ENCODE measurements at places on chromosomes 1 and 21.

DNA sequence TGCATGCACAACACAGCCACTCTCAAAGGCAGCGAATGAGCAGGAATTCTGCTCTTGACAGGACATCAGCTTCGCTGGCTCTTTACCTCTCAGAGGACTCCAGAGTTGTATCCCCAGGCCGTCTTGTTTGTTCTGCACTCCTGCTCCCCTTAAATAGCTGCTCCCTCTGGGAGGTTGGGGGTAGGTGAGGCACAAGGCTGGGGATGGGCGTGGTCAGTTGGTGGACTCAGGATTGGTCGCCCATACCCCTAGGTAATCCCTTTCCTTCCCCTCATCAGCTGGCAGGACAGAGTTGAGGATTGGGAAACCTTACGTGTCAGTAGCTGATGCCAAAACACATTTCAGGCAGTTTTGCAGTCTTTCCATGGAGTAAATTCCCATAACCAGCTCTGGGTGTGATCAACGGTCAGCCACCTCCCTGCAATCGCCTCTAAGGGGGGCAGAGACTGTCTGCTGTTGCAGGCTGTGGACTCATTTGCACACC, at the start of gene PLA2G2A:
Gene PLA2G2A (minus strand): TSS at position 125 of the 484 bp plus-strand sequence. CDS start 845 bp downstream, outside the sequence.
- DNase-seq = no peak

GRCh38 chr1:234599617-234600417, 10.2 kb downstream of the IRF2BP2 start:
- no peak for DNase-seq

DNA sequence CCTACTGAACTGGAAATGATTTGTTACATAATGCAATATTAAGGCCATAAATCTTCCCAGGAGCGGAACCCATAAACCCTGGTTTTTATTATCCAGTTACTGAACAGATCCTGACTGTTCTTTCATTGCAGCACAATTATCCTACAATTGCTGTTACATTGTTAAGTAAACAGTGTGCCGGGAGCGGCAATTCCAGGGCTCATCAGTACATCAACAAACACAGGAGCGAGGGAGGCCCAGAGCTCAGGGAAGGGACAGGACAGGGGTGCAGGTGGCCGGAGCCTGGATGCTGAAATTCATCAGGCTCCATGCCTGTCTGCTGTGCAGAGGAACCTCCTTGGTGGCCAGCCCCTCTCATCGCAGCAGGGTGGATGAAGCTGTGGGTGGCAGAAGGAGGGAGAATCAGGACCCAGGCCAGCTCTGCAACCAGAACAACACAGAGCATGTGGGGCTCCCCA, 544.7 kb downstream of the NPHP4 start:
- DNase-seq = no peak

DNA sequence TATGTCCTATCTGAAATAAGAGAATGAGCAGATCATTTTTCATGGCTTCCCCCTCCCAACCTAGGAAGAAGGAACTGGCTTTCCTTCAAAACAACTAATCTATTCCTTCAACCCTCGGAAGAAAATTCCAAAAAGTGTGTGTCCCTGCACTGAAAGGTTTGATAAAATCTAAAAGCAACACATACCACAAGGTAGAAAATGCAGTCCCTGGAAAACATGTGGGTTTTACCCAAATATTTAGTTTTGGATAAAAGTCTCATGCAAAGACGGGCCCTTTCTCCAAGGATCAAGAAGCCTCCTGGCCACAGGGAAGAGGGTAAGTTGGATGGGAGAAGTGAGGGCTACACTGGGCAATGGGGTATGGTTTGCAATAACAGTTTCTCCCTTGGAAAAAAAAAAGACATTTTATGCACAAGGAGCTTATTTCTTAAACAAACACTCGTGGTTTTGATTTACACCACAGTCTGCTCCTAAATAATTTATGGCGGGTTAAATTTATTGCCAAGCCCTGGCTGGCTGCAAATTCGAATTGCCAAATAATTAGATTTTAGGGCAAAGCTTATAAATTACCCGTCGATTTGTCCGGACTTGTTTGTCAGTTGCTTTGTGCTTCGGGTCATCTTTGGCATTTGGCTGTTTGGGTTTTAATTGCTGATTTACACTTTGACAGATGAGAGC, 28.9 kb downstream of the ERI3 start:
- DNase-seq = no peak

- DNase-seq = no peak
Measured at GRCh38 chr1:12600880-12601633, 17.0 kb downstream of the DHRS3 start.

DNA sequence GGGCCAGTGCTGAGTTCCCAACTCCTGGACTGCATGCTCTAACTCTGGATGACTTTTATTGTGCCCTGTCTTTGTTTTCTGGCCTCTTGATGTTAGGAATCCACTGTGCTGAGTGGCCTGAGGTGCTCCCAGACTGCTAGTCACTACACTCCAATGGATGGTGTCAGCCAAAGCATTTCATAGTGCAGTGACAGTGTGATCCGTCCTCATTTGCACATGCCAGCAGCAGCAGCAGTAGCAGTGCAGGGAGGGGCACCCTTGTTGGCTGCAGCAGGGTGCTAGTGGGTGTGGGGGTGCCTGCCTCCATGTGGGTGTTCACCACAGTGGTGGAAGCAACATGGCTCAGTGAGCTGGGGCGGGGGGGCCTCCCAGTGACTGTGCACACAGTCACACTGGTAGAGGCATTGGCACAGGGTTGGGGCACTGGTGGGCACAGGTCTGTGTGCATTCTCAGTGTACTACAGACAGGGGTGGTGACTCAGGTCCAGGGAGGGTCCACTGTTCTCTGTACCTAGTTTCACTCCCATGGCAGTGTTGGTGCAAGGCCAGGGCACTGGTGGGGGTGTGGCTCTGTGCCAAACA, 214.0 kb downstream of the ZC3H11B start:
- DNase-seq = no peak

- no peak for DNase-seq
Measured at GRCh38 chr1:10108134-10108663, 75.4 kb downstream of the UBE4B start.

DNA sequence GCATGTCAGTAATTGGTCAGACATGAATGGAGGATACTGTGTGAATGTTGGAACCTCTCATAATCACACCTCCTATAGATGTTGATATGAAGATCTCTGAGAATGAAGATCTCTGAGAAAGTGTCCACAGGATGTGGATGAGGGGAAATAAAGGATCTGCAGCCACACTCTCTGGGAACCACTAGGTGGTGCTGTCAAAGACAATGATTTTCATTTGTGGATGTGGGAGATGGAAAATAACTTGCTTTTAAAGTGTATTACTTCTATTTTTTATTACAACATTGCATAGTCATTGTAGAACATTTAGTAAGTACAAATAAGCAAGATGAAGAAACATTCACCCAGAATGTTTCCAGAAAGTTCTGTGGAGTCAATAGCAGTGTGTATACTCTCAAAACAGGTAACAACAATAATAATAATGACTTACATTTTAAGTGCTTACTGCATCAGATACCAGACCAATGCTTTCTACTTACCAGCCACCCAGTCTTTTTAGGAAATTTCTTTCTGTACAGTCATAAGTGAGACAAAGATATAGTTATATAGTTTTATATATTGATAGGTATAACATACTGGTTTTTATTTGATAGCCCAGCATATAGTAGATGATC, 128.2 kb downstream of the ATG4C start:
- DNase-seq = no peak

- no peak for DNase-seq
Measured at GRCh38 chr1:70210820-70211219, 5.4 kb upstream of the LRRC40 start.

DNA sequence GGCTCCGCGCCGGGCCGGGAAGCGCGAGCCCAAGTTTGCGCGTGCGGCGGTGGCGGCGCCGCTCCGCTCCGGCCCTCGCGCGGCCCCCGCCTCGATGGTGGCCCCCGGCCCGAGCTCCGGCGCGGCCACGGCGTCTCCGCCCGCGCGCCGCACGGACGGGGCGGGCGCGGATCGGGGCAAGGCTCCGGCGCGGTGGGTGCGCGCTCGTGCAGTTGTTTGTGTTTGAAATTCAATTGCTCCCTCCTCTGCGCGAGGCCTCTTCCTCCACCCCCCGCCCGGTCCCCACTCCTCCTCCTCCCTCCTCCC, at the start of gene HDGF:
Gene HDGF (minus strand): TSS at position 225 of the 306 bp plus-strand sequence. CDS start 246 bp downstream, outside the sequence.
- DNase-seq = no peak

- no peak for DNase-seq
Measured at GRCh38 chr1:163561580-163562295, 240.0 kb downstream of the NUF2 start.

- DNase-seq = no peak
Measured at GRCh38 chr1:234398849-234399381, 25.7 kb downstream of the COA6 start.

- no peak for DNase-seq
Measured at GRCh38 chr1:186188004-186188539, 187.0 kb downstream of the TPR start.

DNA sequence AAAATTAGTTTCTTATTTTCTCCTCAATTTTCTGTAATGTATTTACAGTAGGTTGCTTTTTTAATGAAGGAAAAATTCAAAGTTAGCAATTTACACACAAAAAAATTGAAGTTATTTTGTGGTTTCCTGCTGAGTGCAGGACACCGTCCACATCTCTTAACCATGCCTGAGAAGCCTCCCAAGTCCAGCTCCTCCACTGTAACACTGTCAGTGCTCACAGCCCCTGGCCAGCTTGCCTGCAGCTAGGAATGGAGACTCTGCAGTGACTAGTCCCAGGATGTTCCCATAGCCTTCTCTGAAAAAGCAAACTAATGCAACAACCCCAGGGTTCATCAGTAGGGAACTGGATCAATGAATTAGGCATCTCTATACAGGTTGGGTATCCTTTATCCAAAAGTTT, 3.5 kb downstream of the A3GALT2 start:
- DNase-seq = no peak

- DNase-seq = peak; percentile 46
Measured at GRCh38 chr1:63593303-63593885, at the start of gene PGM1. Gene PGM1, plus strand, starts transcription at chr1:63593411. Its CDS starts 78 bp downstream, at chr1:63593489.

DNA sequence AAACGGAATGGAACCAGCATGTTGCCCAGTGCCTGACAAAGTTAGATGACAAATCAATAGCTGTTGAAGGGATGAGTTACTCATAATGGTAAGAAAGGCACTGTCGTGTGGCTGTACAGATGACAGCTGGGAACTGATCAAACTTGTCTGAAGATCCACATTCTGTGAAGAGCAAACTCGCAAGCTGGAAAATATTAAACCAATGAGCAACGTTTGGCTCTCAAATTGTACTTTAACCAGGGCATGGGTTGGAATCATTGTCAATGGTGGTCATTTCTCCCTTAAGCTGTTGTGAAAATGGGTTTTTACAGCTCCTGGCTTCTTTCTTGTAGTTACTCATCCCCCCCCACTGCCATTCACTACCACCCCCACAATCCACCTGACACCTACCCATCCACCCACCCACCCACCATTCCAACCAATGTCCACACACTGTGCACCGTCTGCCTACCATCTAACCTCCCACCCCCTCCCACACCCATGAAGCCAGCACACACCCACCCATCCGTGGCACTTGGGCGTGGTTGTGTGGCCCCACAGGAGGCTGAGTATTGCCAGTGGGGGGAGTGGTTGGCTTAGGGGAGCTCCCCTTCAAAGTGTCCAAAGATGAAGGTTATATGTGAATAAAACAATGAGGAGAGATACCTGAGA, 46.7 kb downstream of the CLDN14 start:
- no peak for DNase-seq

- no peak for DNase-seq
Measured at GRCh38 chr1:223849352-223850254, 3.9 kb upstream of the TP53BP2 start.

- no peak for DNase-seq
Measured at GRCh38 chr1:205775717-205776056, 405 bp upstream of the RAB29 start.

DNA sequence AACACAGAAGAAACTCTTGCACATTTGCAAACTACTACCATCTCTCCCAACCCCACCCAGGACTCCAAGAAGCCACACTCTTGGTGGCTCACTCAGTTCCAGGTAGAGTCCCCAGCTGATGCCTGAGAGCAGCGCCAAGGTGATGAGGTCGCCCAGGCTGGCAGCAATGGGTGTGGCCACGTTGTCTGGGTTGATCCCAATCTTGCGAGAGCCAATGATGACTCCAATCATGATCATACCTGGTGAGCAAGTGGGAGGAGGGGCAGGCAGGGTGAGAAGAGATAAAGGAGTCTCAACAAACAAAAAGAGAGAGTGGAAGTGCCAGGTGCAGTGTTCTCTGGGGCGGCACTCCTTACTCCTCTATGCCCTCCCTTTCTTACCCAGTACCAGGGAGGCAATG, 14.4 kb downstream of the SLC41A1 start:
- DNase-seq = no peak

DNA sequence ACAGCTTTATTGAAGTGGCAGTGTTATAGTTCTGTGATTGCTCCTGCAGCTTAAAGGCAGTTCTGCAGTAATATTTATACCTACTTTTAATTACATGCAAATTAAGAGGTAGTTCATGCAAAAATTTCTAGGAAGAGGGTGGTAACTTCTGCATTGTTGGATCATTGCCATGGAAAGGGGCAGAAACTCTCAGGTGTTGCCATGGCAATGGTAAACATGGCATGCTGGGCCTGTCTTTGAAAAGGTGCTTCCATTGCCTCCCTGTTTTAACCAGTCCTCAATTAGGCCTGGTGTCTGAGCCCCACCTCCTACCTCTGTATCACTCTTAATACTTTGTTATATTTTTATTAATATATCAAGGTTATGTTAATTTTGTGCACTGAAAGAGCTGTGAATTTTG, 104.7 kb downstream of the DISC1 start:
- no peak for DNase-seq

- DNase-seq = no peak
Measured at GRCh38 chr21:25573409-25574206, 33.7 kb downstream of the MRPL39 start.

DNA sequence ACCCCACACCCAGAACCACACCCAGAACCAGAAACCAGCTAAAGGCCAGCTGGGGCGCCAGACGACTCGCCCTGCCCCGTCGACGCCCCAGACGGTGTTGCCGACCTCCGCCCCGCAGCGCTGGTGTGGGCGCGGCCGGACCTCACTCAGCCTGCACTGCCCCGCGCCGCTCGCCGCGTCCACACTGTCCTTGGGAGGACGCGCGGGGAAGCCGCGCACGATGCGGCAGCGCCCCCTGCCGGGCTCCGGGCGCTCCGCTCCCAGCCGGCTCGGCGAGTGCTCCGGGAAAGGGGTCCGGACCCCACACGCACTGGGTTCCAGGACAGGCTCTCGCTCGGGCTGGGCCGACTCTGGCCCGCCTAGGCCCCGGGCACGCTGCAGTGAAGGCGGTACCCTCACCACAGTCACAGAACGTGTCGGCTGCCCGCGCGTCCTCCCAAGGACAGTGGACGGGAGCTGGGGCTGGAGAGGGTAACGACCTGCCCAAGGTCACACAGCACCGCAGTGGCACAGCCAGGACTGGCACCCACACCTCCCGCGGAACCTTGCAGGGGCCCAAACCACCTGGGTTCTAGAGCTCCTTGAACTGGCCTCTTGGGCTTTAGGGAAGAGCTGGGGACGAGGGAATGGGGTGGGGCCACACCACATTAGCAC, 90.2 kb downstream of the DMRTA2 start:
- no peak for DNase-seq

DNA sequence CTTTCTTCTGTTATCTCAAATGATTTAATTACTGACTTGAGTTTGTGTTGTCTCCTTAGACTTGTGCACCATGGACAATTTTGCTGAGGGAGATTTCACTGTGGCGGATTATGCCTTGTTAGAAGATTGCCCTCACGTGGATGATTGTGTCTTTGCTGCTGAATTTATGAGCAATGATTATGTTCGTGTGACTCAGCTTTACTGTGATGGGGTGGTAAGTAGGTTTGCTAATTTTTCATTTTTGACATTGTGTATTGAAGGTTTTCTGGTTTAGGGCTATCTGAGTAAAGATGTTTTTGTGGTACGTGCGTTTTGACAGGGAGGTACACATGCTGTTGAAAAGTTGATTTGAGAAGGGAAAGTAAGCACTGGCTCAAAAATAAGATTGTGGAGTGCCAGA, 14.1 kb downstream of the TTC3 start:
- DNase-seq = no peak
